ENCODE measurements at places on chromosomes 7 and 10.

GRCh38 chr7:13981070-13981469, 8.4 kb downstream of the ETV1 start:
- no peak for DNase-seq

- DNase-seq = no peak
These were observed 72.2 kb upstream of the PDK4 start for GRCh38 chr7:95668504-95669018.

- DNase-seq = no peak
These were observed 182.3 kb downstream of the NRP1 start for GRCh38 chr10:33152146-33152545.

DNA sequence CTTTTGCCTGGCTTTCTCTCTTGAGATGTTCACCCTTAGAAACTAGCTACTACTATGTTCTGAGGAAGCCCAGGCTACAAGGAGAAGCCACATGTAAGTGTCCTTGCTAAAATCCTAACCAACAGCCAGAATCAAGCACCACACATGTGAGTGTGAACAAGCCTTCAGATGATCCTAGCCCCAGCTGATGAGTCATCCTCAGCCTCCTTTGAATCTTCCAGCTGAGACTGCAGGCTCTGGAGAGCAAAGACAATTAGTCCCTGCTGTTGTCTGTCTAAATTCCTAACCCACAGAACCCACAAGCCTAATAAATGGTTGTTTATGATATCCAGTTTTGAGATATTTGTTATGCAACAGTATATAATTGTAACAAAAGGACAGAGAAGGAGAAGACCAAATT, 92.8 kb upstream of the TAC1 start:
- DNase-seq = no peak

GRCh38 chr7:74454021-74454924, 567 bp downstream of the GTF2IRD1 start:
- DNase-seq = no peak

- DNase-seq = no peak
These were observed 8.9 kb upstream of the LBX1 start for GRCh38 chr10:101237982-101238731.

- DNase-seq = no peak
These were observed 643.2 kb downstream of the PHTF2 start for GRCh38 chr7:78441737-78442136.

DNA sequence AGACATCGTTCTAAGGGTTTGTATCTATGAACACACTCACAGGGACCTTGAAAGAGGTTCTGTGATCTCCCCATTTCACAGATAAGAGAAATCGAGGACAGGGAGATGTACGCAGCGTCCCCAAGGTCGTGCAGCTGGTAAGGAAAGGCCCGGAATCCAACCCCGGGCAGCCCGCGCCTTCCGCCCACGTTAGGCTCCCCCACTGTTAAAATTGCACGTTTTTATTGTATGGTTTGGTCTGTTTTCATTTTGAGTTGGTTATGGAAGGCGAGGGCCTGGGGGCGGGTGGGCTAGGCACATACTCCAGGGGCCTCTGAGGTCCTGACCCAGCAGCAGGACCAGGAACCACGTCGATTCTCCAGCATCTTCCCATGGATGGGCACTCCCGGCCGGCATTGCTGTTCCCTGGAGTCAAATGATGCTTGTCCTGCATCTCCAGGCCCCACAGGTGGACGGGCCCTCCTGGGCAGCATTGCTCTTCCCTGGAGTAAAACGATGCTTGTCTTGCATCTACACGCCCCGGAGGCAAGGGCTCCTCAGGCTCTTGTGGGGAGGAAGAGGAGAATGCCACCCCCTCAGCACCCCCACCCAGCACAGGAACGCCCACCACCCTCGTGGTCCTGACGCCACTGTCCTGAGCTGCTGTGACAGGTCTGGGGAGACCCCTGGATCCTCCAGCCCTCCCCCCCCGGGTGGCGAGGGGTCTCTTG, 65.9 kb downstream of the PDGFA start:
- no peak for DNase-seq

DNA sequence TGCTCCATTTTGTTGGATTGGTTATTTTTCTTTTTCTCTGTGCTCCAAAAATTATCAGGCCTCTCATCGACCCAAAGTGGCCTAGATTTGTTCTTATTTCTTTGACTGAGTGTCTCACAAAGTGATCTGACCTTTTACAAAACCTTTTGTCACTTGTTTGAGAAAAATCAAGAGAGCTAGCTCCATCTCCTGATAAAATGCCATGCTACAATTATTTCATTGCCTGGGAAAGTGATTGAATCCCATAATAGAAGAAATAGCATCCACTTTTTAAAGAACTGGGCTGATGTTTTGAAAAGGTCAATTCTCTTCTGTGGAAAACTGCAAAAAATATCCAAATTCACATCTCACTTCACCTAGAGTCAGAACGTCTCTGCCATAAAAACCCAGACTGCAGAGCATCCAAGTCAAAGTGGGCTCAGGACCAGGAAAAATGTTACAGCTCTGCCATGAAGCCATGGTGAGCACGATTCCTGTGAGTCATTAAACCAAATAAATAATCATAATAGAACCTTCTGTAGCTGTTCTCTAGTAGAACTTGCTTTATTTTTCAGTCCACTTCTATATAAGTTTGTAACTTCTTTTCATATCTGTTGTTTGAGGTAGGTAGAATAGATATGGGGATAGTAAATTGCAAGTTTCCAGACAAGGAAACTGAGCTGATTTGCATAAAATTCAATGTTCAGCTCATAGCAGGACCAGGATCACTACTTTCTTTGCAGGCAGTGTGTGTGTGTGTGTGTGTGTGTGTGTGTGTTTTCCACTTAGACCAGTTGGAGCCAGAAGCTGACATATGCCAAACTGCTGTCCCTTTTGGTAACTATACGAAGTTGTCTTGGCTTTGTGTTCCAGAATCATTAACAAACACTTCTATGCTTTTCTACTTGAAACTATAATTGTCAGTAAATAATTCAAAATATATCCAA, 632.5 kb upstream of the ANKRD30A start:
- DNase-seq = no peak

DNA sequence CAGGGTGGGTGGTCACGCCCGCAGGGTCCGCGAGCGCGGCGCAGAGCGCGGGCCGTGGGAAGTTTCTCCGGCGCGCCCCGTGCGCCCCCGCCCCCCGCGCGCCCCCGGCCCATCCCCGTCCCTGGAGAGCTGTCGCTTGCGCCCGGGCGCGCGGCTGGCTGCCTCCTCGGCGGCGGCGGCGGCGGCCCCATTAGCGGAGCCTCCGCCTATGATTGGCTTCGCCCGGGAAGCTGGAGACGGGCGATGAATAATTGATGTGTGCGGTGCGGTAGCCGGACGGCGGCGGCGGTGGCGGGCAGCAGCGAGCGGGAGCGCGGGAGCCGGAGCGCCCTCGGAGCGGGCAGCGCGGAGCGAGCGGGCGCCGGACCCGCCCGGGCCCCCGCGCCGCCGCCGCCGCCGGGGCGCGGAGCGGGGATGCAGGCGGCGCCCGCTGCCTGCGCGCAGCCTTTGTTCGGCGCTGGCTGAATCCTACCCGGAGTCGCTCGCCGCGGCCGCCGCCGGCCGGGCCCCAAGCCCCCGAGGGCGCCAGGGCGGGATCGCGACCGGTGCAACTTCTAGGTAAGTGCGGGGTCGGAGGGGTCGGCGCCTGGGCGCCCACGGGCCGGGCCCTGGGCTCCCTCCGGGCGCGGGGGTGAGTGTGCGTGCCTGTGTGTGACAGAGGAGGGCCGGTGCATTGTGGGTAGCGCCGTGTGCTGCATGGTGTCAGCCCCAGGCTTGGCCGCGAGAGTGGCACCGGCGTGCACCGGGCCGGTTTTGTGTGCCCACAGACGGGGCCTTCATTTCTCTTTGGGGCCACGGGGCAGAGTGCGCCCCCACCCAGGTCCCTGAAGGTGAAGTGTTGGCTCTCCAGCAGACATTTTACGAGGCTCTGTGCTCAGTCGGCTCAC, 103.8 kb upstream of the PPIF start:
- no peak for DNase-seq

- DNase-seq = no peak
These were observed 4.4 kb upstream of the PDLIM1 start for GRCh38 chr10:95295031-95295755.

DNA sequence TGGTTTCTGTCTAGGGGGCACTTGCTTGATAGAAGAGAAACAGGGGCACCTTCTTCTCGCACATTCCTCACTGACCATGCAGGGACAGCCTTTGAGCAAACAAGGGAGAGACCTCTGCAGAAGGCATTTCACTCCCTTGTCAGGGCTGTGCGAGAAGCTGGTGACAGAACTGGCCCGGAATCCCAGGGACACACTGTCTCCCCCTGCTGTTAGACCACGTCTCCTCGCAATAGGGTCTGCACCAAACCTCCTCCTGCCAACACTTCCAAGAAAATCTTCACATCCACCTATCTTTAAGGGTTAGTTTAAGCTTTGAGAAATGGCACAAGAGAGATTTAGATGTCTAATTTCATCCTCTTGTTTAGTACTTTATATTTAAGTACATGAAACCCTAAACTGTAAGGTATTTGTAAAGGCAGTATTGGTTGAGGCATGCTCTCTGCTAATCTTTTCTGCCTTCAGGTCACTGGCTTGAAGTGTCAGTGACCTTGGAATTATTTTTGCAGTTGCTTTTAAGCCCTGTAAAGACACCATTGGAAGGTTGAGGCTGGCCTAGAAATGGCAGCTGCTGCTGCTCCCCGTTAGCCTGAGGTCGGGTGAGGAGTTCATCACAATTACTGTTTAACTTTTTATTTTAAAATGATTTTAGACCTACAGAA, 37.0 kb downstream of the RBM20 start:
- no peak for DNase-seq

GRCh38 chr7:117216436-117217069, 106.3 kb downstream of the WNT2 start:
- DNase-seq = no peak

DNA sequence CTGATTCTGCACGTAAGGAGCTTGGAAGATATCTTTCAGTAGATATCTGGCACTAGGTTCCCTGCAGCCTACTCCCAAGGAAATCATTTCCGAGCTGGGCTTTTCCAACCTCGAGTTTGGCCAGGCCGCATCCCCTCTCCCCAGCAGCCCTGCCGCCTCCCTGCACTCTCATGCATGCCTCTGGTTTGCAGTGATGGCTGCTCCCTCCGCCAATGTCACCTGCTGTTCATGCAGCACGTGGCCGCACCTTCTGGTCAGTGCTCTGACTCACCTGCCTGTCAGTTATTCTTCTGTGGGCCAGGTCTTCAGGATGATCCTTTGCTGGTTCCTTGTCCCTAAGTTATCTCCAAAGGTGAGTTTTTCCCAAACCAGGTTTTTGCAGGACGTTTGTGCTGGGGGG, 50.6 kb upstream of the RASGEF1A start:
- no peak for DNase-seq

- DNase-seq = no peak
These were observed 44.2 kb downstream of the PDE1C start for GRCh38 chr7:32026083-32026425.

GRCh38 chr10:100158044-100158805, 27.6 kb downstream of the ERLIN1 start:
- DNase-seq = no peak

GRCh38 chr7:55130395-55131141, 111.8 kb downstream of the EGFR start:
- no peak for DNase-seq

DNA sequence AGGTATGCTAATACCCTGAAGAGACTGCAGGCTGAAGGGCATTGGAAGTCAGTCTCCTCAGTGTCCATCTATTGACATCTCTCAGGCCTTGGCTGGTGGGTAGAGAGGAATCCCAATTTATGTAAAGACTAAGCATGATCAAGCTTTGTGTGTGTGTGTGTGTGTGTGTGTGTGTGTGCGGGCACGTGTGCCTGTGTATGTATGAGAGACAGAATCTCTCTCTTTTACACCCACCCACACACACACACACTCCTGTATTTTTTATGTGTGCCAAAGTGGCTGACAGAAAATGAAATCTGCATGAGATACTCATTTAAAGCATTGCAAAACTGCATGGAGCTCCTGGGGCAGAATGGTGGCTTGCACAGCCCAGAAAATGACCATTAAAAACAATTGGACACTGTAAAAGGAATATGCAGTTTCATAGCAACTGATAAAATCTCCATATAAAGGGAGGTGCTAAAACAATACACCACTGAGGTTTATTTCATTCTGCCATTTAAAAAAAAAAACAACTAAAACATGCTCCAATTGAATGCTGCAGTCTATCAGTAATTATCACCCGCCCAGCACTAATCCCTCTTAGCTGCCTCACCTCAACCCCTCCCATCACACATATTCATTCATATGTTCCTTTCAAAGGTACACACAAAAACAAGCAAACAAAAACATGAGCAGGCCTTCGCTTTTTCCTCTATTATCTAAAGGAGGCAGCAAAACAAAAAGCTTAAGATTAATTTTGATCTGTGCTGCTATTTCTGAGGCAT, 385.0 kb downstream of the KCNMA1 start:
- DNase-seq = no peak

- DNase-seq = no peak
These were observed 163.9 kb downstream of the CACNB2 start for GRCh38 chr10:18303851-18304801.

DNA sequence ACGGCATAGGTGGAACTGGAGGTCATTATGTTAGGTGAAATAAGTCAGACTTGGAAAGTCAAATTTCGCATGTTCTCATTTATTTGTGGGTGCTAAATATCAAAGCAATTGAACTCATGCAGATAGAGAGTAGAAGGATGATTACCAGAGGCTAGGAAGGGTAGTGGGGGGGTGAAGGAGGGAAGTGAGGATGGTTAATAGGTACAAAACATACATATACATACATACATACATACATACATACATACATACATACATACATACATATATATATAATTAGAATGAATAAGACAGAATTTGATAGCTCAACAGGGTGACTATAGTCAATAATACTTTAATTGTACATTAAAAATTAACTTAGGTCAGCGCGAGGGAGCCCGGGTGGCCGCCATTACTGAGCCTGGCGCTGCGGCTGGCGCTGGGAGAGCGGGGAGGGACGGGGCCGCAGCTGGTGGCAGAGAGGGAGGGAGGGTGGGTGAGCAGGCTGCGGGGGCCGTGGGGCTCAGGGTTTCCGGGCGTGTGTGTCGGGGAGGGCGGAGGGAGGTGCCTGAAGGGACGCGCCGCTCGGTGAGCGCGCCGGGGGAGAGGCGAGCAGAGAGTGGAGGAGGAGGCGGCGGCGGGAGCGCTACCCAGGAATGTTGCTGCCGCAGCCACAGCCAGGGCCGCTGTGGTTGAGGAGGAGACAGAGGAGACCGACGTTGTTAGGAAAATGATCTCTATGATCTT, 85.8 kb upstream of the EGFR start:
- no peak for DNase-seq

DNA sequence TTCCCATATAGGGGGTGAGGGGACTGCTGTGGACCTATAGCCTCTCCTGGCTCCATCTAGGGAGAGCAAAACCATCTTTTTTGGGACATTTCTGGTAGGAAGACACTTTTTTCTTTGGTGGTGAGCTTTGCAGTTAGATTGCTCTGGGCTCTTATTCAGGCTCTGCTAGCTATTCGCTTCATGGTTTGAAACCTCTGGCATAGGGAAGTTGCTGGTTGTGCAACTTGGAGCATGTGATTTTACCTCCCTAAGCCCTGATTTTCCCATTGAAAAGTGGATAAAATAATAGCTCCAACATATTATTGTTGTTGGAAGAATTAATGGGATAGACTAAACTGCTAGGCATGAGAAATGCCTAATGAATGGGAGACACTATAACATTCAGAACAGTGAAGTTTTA, 69.6 kb downstream of the CYP26A1 start:
- no peak for DNase-seq
